Neural progenitor cell (in vitro differentiated cells): ENCODE measurements at places on chromosomes 7 and 10. TPM values are rescaled to one million over a fixed set of nuclear protein-coding genes. Genes with fewer than 3 reads are reported as not detected.
A peak's percentile ranks its signal among the peaks of the same experiment; 100 is the strongest.

Gene MAT1A
- total RNA-seq = 0.19 TPM in 1 of 2 replicates, not detected in the other

DNA sequence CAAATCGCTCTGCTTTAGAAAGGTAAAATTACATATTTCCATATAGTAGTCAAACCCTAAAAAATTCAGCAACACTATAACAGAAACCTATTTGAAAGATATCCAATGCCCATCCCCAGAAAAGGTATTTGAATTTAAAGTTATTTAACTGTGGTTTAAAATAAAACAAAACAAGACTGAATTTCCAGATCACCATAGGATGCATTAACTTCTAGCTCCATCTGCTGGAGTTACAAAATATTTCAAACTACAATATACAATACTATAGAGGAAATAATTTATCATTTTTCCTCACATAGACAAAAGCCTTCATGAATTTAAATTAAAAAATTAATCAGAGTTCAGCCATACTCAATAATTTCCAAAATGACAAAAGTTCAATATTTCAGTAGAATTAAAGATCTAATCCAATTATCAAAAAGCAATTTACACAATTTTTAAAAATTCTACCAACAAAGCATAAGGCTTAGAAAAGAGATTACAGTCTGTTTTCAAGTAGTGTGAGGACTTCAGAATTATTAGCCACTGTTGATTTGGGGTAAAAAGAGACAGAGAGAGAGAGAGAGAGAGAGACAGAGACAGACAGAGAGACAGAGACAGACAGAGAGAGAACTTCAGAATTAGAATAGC, 75.9 kb downstream of the LMBR1 start:
- peak; percentile 7 for DNase-seq
- H3K4me1 ChIP-seq = no peaks in the 10 kb centered on the region

GRCh38 chr10:70330671-70331070, 46.9 kb upstream of the NPFFR1 start:
- no peaks in the 10 kb centered on the region for H3K4me1 ChIP-seq
- no peaks in the 10 kb centered on the region for H3K27me3 ChIP-seq
- no peaks in the 10 kb centered on the region for H3K36me3 ChIP-seq

DNA sequence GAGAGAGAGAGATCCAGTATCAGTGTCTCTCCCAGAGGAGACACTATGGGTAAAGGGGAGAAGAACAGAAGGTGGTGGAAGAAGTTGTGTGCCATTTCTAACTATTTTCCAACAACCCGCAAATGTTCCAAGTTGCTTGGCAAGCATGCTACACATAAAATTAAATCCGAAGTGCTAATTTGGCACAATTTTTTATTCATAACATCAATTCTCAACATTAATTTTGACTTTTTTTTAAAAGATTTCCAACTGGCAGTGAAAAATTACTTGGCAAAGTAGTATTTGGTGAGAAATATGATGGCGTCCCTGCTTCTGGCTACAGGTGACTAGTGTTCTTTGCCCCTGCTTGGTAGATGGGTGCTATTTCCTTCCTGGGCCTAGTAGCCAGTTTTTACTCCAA, 622.0 kb downstream of the SORCS1 start:
- no peaks in the 10 kb centered on the region for H3K36me3 ChIP-seq
- H3K27ac ChIP-seq = no peak overlapping the region
- no peaks in the 10 kb centered on the region for H3K27me3 ChIP-seq
- no peak overlapping the region for H3K4me3 ChIP-seq
- H3K4me1 ChIP-seq = peaks cover 7% of the 10 kb centered on the region

DNA sequence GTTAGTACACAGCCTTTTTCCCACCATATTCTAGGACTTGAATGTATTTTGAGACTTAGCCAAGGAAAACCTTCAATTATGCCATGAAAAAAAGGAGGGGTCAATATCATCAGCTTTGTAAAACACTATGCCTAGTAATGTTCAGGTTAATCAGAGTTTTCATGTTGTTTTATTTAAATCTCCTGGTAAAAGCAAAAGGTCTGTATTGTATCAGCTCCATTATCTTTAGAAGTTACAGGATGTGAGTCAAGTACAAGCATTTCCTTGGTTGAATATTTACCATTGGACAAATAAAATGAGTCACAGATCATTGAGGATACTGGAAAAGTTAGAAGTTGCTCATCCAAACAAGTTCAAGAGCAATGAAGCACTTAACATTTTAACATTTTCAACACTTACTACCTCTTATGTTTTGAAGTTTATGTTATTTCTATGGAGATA, 89.9 kb upstream of the CAPZA2 start:
- H3K4me1 ChIP-seq = no peaks in the 10 kb centered on the region
- no peak overlapping the region for H3K27ac ChIP-seq
- H3K27me3 ChIP-seq = no peaks in the 10 kb centered on the region
- no peaks in the 10 kb centered on the region for H3K36me3 ChIP-seq
- DNase-seq = no peak
- H3K4me3 ChIP-seq = no peak overlapping the region

GRCh38 chr10:44955413-44956070, 4.1 kb upstream of the RASSF4 start:
- H3K4me3 ChIP-seq = no peak overlapping the region
- DNase-seq = no peak
- H3K4me1 ChIP-seq = peaks cover 9% of the 10 kb centered on the region
- no peaks in the 10 kb centered on the region for H3K36me3 ChIP-seq
- H3K27me3 ChIP-seq = peaks cover 8% of the 10 kb centered on the region

DNA sequence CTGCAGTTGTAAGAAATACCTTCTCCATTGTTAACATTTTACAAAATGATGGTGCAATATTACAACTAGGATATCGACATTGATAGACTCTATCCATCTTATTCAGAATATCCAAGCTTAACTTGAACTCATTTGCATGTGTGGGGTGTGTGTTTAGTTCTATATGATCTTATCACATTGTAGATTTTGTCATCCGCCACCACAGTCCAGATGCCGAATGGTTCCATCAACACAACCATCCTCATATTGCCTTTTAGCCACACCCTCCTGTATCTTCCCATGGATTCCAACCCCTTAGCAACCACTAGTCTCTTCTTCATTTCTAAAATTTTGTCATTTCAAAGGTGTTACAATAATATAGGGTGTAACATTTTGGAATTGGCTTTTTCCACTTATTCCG, 452.9 kb upstream of the AKR1E2 start:
- no peak for DNase-seq
- no peak overlapping the region for H3K4me3 ChIP-seq
- no peak overlapping the region for H3K27ac ChIP-seq
- H3K36me3 ChIP-seq = no peaks in the 10 kb centered on the region
- H3K27me3 ChIP-seq = no peaks in the 10 kb centered on the region
- no peaks in the 10 kb centered on the region for H3K4me1 ChIP-seq

DNA sequence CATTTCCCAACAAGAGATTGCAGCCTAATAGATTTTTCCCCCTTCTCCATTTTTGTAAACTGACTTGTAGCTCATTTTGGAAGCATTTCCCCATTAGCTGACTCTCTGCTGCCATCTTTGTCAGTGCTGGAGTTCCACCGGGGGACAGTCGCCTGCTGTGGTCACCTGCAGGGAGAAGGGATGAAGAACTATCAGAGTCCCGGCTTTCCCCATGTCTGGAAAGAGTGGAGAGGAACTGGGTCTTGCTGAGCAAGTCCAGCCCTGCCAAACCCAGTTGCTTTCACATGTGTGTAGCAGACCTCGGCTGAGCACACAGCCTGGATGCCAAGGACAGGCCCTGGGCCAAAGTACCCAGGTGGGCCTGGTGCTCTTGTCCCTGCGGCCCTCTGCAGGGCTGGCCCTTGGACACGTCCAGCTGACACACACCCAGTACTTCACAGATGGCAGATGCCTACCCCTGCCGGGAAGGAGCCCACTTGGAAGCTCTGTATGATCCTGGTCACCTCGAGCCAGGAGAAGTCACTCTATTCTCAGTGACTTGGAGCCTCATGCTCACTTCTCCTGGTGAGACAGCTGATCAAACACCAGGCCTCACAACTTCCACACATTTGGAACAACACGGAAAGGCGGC, 157.3 kb upstream of the NPVF start:
- peaks cover 7% of the 10 kb centered on the region for H3K4me1 ChIP-seq
- no peaks in the 10 kb centered on the region for H3K27me3 ChIP-seq
- H3K36me3 ChIP-seq = no peaks in the 10 kb centered on the region
- no peak overlapping the region for H3K4me3 ChIP-seq
- DNase-seq = no peak

DNA sequence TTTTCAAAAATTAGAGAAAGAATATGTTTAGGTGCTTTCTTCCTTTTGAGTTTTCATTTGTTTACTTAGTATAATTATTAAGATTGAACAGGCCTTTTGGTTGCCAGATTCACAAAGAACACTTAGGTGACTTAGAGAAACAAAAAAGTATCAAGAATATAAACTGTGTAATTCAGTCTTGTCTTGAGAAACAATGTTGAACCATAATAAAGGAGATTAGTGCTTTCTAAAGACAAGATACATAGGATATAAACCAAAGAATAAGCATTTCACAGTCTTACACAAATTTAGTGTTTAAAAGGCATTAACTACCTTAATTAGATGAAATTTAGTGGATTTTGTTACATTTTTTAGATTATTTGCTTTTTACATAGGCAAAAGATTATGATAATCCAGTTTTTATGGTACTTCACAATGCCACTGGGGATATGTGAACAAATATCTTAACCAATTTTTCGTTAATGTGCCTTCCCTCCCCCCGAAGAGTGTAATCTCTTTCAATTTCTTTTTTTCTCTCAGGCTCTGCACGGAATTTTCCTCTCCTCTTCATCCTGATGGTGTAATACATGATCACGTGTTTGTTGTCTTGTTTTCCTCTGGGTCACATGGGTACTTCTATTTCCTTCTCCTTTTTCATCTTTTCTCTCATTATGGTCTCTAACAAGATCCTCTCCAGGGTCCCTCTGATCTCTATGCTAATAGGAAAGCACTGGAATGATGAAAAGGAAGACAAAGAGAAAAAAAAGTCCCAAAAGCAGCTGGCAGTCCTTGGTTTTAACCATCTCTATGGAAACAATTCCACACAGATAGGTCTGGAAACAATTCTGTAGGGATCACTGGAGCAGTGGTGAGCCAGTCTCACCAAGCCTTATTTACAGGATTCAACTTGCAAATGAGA, 3.7 kb upstream of the HNRNPH3 start:
- peak overlapping the region; percentile 3 for H3K4me3 ChIP-seq
- no peaks in the 10 kb centered on the region for H3K36me3 ChIP-seq
- peaks cover 28% of the 10 kb centered on the region for H3K4me1 ChIP-seq

DNA sequence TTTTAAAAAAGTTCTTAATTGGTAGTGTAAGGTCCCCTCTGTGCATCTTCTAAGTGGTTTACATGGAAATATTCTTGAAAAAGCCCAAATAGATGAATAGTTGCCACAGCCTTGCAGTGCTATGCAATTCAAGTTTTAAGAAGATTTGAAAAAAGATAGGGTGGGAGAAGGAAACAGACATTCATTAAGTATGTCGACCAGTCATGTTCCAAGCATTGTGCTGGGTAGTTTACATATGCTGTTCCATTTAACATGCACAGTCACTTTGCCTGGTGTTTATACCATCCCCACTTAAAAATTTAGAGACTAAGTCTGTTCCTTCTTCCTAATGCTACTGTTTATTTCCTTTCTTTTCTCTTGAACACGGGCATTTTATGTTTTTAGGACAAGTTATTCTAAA, 28.1 kb upstream of the NAMPT start:
- no peak overlapping the region for H3K4me3 ChIP-seq
- no peaks in the 10 kb centered on the region for H3K4me1 ChIP-seq
- no peaks in the 10 kb centered on the region for H3K36me3 ChIP-seq
- H3K27me3 ChIP-seq = no peaks in the 10 kb centered on the region
- no peak overlapping the region for H3K27ac ChIP-seq

GRCh38 chr10:79079054-79079397, 10.3 kb downstream of the ZMIZ1 start:
- no peaks in the 10 kb centered on the region for H3K36me3 ChIP-seq
- H3K27me3 ChIP-seq = no peaks in the 10 kb centered on the region
- H3K27ac ChIP-seq = no peak overlapping the region
- H3K4me1 ChIP-seq = peaks cover 15% of the 10 kb centered on the region
- H3K4me3 ChIP-seq = no peak overlapping the region

GRCh38 chr7:30445770-30446169, 32.8 kb downstream of the NOD1 start:
- H3K27me3 ChIP-seq = no peaks in the 10 kb centered on the region
- H3K27ac ChIP-seq = no peak overlapping the region
- no peak overlapping the region for H3K4me3 ChIP-seq
- DNase-seq = peak; percentile 15

GRCh38 chr7:69430384-69431021, 167.8 kb upstream of the AUTS2 start:
- no peak overlapping the region for H3K27ac ChIP-seq
- peaks cover 13% of the 10 kb centered on the region for H3K4me1 ChIP-seq
- H3K4me3 ChIP-seq = no peak overlapping the region
- peak; percentile 3 for DNase-seq
- H3K27me3 ChIP-seq = no peaks in the 10 kb centered on the region

GRCh38 chr7:95054386-95054785, 147.0 kb downstream of the PPP1R9A start:
- no peaks in the 10 kb centered on the region for H3K27me3 ChIP-seq
- peaks cover 27% of the 10 kb centered on the region for H3K4me1 ChIP-seq
- DNase-seq = no peak
- H3K36me3 ChIP-seq = no peaks in the 10 kb centered on the region
- H3K4me3 ChIP-seq = no peak overlapping the region

- peak; percentile 93 for DNase-seq
- H3K4me3 ChIP-seq = no peak overlapping the region
- peaks cover 31% of the 10 kb centered on the region for H3K4me1 ChIP-seq
- no peak overlapping the region for H3K27ac ChIP-seq
- H3K36me3 ChIP-seq = no peaks in the 10 kb centered on the region
These were observed 2.1 kb downstream of the NOS3 start for GRCh38 chr7:150992833-150993302.

- DNase-seq = no peak
- no peaks in the 10 kb centered on the region for H3K27me3 ChIP-seq
- H3K4me1 ChIP-seq = no peaks in the 10 kb centered on the region
- peaks cover 26% of the 10 kb centered on the region for H3K36me3 ChIP-seq
- H3K4me3 ChIP-seq = no peak overlapping the region
These were observed 70.6 kb downstream of the KMT2E start for GRCh38 chr7:105084581-105084980.

DNA sequence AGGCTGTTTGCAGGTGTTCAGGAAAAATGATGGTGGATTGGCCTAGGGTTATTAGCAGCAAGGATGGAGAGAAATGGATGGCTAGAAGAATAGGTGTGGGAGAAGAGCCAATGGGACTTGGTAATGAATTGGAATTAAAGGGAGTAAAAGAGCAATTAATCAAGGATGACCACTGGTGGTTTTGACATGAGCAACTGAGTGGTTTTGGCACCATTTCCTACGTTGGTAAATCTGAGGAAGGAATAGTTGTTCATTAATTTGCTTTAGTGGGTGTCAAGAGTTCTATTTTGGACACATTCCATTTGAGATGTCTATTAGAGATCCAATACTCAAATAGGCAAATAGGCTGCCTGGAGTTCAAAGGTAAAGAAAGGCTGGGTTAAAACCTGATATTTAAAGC, 38.2 kb upstream of the NRBF2 start:
- DNase-seq = no peak
- H3K27ac ChIP-seq = no peak overlapping the region
- no peaks in the 10 kb centered on the region for H3K36me3 ChIP-seq
- H3K27me3 ChIP-seq = no peaks in the 10 kb centered on the region

- H3K4me3 ChIP-seq = no peak overlapping the region
- no peaks in the 10 kb centered on the region for H3K36me3 ChIP-seq
- no peak overlapping the region for H3K27ac ChIP-seq
- no peak for DNase-seq
- peaks cover 28% of the 10 kb centered on the region for H3K4me1 ChIP-seq
- H3K27me3 ChIP-seq = peaks cover 62% of the 10 kb centered on the region
These were observed 21.5 kb upstream of the INPP5A start for GRCh38 chr10:132515811-132516726.
